Progenitor cell of endocrine pancreas (in vitro differentiated cells): ENCODE measurements at places on chromosomes 16 and 17. TPM values are rescaled to one million over a fixed set of nuclear protein-coding genes. Genes with fewer than 3 reads are reported as not detected.

Gene ZDHHC1
- total RNA-seq, result 16.5 and 17.0 TPM in 2 replicates

Gene TAT
- total RNA-seq, result not detected in 2 replicates

Gene WNT3
- 7.2 and 8.1 TPM in 2 replicates for total RNA-seq

Gene CCDC144A
- total RNA-seq, result 0.89 and 1.2 TPM in 2 replicates

Gene KRT15
- 2.9 TPM in 2 replicates for total RNA-seq

Gene CD300H
- not detected in 2 replicates for total RNA-seq

- DNase-seq, result no peak
Observed at GRCh38 chr17:35094902-35095301, 24.8 kb downstream of the RAD51D start.

- no peak for DNase-seq
Observed at GRCh38 chr16:80230328-80231120, 310.3 kb upstream of the DYNLRB2 start.

DNA sequence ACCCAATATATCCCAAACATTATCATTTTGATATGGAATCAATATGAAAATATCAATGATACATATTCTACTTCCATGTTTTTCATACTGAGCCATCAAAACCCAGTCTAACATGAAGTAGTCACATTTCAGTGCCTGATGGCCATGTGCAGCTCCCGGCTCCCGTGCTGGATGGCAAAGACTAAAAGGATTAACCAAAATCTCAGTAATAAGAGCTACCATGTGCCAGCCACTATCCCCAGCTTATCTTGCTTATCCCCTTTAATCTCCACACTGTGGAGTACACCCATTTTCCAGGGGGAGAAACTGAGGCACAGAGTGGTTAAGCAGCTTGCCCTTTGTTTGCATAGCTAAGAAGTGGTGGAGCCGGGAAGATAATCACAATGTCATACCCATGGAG, 9.2 kb downstream of the CD300LG start:
- DNase-seq, result no peak

DNA sequence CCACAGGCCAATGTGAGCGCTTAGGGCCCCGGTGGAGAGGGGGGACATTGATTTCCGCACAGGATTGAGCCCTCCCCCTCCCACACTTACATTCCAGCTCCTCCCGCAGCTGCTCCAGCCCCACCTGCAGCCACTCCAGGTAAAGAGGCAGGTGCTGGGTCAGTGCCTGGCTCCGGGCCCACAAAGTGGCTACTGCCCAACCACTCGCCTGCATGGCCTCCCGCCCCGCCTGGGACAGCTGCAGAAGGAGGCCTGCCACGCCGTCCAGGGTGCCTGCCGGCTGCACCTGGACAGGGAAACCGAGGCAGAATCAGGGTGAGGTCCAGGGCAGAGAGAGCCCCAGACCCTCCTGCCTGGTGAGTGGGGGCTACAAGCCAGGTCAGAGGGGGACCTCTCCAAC, 46.3 kb downstream of the RMI2 start:
- DNase-seq, result no peak

DNA sequence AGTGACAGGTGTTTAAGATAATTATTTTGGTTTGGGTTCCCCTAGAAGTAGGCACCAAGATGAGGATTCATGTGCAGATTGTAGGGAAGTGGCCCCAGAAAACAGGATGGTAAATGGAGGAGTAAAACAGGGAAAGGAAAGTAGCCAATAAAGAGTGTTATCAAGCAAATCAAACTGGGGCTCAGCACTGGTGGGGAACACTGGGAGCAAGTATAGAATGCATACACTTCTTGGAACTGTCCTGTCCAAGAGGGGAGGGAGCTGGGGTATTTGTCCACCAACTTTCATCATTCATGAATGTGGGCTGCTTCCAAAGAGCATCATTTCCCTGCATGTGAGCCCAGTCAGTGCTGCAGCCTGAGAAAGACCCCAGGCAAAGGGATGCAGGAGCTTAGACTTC, 215.7 kb upstream of the IRX5 start:
- no peak for DNase-seq

- DNase-seq, result no peak
Observed at GRCh38 chr16:7888411-7888810, 555.8 kb downstream of the RBFOX1 start.

DNA sequence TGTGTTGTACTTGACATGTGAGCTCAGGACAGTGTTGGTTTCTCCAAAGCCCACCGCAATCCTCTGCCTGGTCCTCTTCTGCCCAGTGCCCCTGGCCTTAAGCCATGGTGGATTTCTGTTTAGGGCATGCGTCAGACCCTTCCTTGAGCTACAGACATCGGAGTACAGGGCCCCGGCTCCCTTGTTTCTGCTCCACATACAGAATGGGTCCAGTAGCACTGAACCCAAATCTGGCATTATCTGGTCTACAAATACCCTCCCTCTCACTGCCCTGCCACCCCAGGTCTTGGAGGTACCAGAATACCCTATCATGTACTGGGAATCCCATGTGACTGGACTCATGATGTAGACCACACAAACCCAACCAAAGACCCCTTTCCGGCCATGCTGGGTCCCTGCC, 27.4 kb upstream of the ZNHIT3 start:
- no peak for DNase-seq

- no peak for DNase-seq
Observed at GRCh38 chr16:52515068-52515671, 31.8 kb downstream of the TOX3 start.

GRCh38 chr16:4378999-4379690, 7.5 kb downstream of the VASN start:
- no peak for DNase-seq

DNA sequence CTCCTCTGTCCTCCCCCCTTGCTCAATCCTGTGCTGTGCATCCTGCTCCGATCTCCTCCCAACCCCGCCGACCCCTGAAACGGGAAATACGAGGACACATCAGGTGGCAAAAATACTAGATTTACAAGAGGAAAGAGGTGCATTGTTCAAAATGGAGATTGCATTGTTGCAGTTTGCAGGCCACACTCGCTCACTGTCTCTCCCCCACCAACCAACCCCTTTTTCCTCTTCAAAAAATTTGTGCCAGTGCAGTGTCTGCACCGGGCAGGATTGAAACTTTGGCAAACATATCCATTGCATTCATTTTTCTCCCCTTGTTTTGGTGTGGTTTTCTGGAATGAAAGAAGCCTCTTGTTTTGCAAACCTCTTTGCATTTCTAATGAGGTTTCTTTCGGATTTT, 61.0 kb downstream of the RNF135 start:
- DNase-seq, result no peak

GRCh38 chr17:50590946-50591737, 30.6 kb downstream of the CACNA1G start:
- DNase-seq, result no peak

DNA sequence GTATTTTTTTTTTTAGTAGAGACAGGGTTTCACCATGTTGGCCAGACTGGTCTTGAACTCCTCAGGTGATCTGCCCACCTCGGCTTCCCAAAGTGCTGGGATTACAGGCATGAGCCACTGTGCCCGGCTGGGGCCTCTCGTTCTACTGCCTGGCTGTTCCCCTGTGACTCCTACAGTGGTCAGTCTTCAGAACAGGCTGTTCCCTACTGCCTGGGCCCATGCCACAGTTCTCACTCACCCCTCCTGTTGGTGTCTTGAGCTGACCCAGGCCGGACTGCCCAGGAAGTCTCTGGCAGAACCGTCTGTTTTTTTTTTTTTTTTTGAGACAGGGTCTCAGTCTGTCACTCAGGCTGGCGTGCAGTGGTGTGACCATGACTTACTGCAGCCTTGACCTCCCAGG, 3.3 kb downstream of the CDK3 start:
- DNase-seq, result no peak

GRCh38 chr17:77280304-77281121, 139.7 kb downstream of the SEC14L1 start:
- DNase-seq, result no peak

DNA sequence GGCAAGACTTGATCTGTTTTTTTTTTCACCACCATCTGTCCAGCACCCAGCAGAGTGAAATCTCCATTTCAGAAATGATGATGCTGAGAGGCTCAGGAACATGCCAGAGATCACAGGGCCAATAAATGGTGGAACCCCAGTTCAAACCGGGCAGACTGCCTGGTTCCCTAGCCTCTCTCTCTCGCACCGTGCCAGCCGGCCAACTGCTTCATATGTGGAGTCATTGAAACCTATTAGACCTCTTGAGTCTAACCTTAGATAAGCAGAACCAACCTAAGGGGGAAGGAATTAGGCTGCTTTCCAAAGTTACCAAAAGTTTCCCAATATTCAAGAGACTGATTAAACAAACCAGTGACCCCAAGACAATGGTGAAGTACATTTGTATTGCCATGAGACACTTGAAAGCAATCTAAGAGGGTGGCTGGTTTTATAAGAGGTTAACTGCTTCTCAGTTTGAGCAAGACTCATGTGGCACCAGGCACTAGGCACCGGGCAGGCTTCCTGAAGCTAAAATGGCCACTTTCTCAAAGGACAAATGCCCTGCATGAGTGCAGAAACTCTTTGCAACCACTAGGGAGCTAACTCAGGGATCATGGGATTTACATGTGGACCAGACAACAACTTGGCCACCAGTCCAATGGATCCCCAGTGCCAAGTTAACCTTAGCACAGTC, 18.4 kb downstream of the TOX3 start:
- no peak for DNase-seq

DNA sequence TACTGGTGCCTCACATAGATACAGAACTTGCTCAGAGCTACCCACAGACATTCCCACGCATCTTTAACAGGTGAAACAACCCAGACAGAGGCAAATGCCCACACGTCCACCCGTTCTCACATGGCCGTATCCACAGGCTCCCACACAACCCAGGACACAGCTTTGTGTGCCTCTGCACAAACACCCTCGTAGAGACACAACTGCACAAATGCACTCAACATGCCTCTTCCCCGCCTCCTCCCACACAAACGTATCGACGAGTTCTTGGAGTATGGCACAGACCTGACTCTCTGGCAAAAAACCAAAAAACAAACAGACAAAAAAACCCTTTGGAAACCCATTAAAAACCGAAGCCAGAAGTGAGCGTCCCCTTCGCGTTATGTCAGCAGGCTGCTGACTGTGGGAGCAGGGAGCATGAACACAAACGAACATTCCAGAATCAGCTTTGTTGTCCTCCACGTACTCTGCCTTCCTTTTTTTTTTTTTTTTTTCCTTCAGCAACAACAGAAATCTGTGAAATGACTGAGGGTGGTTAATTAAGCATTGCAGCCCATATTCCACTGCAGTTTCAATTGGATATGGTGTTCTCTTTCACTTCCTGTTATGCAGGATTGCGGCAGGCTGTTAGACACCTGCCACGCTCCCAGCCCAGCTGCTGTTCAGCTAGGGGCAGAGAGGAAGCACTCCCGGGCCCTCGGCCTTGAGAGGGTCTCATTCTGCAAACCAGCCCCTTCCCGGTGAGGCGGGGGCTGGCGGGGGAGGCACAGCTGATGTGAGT, 313.7 kb downstream of the MAF start:
- DNase-seq, result no peak

- DNase-seq, result no peak
Observed at GRCh38 chr17:7717756-7718350, 309 bp downstream of the DNAH2 start.

DNA sequence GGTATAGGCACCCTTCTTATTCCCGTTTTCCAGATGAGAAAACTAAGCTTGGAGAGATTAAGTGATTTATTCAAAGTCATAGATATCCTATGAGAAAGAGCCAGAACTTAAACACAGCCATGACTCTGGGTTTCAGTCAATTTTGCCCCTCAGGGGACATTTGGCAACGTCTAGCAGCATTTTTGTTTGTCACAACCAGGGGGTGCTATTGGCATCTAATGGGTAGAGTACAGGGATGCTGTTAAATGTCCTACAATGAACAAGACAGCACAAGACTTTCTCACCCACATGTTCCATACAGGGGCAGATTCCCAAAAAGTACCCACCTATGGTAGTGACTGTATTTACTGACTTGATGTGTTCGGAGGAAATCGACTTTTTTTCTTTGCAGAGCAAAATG, 4.8 kb upstream of the SHISA9 start:
- no peak for DNase-seq

- DNase-seq, result no peak
Observed at GRCh38 chr17:46986366-46986765, 7.3 kb upstream of the RPRML start.

DNA sequence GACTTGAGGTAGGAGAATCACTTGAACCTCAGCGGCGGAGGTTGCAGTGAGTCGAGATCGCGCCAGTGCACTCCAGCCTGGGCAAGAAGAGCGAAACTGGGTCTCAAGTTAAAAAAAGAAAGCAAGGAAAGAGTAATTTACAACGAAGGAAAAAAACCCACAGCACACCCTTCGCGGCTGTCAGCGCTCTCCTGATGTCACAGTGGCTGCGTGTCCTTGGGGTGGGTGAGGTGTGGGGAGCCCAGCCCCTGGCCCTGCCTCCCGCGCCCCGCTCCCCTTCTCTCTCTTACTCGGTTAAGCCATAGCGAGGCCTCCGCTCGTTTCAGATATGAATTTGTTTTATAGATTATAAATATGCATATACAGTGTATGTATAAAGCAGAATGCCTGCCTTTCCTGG, 740 bp upstream of the JPT2 start:
- DNase-seq, result no peak

DNA sequence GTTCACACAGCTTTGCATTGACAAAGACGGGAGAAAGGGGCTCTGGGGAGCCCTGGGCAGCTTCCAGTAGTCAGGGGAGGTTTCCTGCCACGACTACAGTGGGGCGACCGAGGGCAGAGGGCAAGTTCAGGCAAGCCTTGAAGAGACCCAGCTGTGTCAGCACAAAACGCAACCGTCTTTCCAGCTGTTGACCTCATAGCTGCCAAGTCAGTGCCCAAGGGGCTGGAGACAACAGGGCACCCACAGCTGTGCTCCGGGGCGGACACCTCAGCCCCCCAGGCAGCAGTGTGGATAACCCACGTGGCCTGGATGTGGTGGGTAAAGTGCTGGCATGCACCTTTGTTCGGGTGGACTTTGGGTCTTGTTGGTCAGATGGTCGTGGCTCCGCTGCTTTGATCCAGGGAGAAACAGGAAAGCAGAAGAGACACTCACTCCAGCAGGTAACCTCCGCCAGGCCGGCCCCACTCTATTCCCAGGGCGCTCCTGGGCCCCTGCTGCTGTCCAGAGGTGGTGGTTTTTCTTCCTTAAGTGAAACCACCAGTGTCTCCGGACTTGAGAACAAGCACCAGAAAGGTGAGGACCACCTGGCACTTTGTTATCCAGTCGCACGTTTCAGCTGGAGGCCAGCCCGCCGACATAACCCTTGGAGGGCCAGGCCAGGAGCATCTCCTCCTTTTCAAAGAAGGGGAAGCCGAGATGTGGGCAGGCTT, 17.6 kb upstream of the CBX2 start:
- no peak for DNase-seq

DNA sequence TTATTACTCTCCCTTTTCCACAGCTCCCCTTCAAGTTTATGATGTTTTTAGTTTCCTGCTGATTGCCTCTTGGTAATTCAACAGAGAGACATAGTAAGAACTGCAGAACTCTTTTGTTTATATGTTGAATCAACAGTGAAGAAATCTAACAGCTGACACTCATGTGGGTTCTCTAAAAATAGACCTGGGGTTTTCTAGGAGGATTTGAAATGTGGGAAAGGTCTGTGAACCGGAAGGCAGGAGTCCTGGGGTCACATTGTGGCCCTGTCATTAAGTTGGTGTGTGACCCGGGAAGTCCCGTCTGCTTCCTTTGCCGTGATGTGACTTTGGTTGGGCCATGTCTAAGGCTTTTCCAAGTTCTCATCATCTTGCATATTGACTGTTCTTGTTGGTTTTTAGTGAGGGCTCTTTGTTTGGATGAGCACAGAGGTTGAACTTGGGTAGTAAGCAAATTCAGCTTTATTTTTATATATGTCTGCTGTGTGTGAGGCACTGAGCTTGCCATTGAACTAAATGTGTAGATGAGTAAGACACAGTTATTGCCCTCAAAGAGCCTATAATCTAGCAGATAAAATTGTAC, 48.5 kb upstream of the HS3ST3A1 start:
- no peak for DNase-seq

- no peak for DNase-seq
Observed at GRCh38 chr17:75260641-75261335, 618 bp downstream of the GGA3 start.
